ENCODE measurements at places on chromosomes 16 and 17.

- no peak for DNase-seq
Observed at GRCh38 chr16:3909791-3910583, 29.5 kb upstream of the CREBBP start.

DNA sequence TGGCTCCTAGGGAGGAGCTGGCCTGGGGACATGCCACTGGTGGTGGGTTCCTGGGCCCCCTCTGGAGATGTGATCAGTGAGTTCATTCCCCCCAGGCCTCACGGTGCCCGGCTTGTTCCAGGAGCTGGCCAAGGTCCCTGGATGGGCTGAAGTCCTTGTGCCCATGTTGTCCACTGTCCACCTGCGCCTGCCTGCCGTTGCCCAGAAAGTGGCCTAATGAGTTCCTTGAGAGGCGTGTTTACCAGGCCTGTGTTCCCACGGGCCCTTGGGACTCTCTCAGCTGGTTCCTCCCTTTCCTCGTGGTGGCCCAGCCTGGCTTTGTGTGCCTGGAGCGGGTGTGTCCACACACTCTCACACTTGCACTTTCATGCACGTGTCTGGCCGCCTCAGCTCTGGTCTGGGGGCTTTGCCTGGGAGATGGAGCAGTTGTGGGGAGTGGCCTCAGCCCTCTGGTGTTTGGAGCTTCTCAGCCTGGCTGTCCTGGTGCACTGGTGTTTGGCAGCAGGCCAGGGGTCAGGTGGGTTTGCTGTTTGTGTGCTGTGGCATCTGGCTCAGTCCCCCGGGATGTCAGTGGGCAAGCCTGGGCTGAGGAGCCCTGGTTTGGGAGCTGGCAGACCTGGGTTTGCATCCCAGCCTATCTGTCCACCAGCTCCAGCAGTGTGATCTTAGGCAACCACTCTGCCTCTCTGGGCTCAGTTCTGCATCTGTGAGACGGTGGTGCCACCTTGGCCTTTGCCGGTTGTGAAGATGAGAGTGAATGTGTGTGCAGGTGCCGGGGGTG is 18.0 kb downstream of the ADCY7 start:
- DNase-seq: no peak

- no peak for DNase-seq
Observed at GRCh38 chr16:1027501-1027815, 45.1 kb upstream of the SSTR5 start.

- DNase-seq: no peak
Observed at GRCh38 chr16:72443809-72444208, 271.9 kb upstream of the PMFBP1 start.

- peak; percentile 20 for DNase-seq
Observed at GRCh38 chr17:65062171-65062915, 5.8 kb upstream of the GNA13 start.

GRCh38 chr16:1182950-1183907 is 30.3 kb downstream of the CACNA1H start:
- DNase-seq: peak; percentile 19

DNA sequence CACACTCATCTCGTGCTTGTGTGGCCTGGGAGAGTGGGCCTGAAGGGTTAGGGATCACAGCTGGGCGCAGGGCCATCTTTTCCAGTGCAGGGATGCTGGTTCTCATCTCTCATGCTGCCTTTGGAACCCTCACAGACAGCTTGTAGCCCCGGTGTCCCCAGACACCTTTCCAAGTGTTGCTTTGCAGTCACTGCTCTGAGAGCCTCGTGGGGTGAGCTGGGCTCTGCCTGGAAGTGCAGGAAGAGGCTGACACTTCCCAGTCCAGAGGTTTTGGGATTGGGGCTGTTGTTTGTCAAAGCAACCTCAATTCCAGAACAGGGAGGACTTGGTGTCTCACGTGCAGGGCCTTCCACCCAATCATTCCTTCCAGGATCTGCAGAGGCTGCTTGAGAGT is 28.2 kb downstream of the TBX4 start:
- no peak for DNase-seq

DNA sequence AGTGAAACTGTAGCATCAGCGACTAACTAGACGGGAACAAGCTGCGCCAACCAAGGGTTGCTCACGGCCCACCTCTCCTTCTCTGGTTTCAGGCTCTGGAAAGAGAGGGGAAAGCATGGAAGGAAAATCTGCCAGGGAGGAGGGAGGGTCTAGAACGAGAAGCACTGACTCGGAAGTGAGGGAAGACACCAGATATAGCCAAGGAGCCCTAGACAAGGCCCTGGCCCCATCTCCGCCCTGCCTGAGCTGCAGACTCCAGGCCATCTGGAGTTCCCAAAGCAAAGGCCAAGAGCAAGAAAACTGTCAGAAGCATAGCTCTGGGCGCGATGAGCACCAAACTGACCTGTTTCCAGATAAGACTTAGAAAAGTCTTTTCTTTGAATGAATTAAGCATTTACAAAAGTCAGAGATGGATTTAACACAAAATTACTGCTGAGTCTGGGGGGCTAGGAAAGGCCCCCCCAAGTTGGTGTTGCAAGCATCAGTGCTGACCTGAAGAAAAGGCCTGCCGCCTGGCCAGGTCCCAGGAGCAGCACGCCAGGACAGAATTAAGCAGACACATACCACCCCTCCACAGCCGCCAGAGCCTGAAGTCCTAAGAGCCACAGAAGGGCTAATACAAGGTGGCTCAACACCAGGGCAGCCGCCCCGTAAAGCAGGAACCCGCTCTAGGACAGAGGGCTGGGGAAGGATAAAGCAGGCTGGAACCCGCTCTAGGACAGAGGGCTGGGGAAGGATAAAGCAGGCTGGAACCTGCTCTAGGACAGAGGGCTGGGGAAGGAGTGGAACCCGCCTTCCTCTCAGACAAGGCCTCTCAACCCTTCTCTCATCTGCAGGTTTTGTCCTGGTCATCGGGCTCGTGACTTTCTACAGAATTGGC is 20.7 kb downstream of the TMEM204 start:
- no peak for DNase-seq

- DNase-seq: no peak
Observed at GRCh38 chr16:53043986-53044601, 8.6 kb downstream of the CHD9NB start.

- no peak for DNase-seq
Observed at GRCh38 chr17:50534222-50534978, 1.9 kb downstream of the EPN3 start.

- DNase-seq: no peak
Observed at GRCh38 chr16:56836410-56837230, 28.4 kb upstream of the SLC12A3 start.

DNA sequence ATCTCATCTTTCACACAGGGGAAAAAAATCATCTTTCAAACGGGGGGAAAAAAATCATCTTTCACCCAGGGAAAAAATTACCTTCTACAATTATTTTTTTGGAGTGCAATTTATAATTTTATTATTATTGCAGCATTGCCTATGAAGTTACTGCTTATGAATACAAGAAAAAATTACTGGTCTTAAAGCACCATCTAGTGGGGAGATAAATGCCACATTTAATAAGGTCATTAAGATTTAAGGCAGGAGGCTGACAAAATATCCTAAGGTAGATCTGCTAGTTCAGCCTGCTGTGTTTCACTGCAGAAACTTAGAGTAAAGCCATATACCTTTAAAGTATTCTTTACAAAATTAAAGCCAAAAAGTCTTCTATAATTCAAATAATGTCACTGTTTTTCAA is 13.7 kb downstream of the SHCBP1 start:
- peak; percentile 62 for DNase-seq

- no peak for DNase-seq
Observed at GRCh38 chr17:34859652-34860051, 101.6 kb downstream of the CCT6B start.

DNA sequence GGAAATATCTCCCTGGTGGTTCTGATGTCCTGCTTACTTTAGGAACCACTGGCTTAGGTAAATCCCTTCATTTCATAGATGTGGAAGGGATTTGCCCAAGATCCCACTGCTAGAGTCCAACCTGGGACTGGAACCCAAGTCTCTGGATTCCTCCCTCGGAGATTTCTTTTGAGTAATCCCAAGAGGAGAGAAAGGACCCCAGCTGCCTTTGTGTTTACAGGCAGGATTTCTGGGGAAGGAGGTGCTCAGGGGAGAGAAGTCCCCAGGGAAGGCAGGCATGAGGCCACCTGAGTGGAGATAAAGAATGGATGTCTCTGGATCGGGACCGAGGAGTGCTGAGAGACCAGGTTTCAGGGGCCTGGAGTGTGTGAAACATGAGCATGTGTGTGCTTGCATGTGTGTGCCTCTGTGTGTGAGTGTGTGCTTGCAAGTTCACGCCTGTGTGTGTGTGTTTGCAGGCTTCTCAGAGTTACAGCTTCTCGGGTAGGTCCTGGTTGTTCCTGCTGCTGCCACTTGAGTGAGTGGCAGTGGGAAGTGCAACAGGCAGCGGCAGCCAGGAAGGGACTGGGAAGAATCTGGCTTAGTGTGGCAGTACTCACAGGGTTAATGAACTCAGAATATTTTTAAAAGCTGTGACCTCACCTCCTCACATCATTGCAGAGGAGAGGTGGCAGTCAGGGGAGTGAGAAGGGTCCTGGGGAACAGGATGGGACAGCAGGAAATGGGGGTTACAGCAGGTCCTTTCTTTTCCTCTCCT is 2.2 kb downstream of the KCNH6 start:
- no peak for DNase-seq

GRCh38 chr17:27996202-27997043 is 46.1 kb upstream of the NLK start:
- no peak for DNase-seq

- peak; percentile 92 for DNase-seq
Observed at GRCh38 chr17:59829217-59830006, 63.3 kb downstream of the TUBD1 start.

DNA sequence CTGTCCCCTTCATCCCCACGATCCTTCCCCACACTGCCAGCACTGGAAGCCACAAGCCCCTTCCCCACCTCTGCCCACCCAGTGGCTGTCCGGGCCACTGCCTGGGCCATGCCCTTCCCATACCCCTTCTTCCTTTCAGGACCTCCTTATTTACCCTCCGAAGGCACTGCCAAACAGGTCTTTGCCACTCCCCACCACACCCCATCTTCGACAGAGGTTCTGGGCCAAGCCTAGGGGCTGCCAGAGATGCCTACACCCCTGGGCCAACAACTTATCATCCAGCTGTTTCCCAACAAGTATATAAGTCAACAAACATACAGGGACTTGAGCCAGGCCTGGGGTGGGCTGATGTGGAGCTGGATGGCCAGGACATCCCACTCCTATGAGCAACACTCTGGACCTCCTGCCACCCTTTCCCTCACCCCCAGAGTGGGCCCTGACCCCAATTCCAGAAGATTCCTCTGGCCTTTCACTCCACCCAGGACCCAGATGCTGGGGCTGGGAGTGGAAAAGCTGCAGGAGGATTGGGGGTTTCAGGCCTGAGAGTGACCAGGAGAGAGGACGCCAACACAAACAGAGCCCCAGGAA is 1.5 kb upstream of the PPP1R1B start:
- DNase-seq: no peak

All from NCI-H460 (cell line).